ENCODE measurements at places on chromosomes 5 and 9. TPM values are rescaled to one million over a fixed set of nuclear protein-coding genes. Genes with fewer than 3 reads are reported as not detected.
A peak's percentile ranks its signal among the peaks of the same experiment; 100 is the strongest.

DNA sequence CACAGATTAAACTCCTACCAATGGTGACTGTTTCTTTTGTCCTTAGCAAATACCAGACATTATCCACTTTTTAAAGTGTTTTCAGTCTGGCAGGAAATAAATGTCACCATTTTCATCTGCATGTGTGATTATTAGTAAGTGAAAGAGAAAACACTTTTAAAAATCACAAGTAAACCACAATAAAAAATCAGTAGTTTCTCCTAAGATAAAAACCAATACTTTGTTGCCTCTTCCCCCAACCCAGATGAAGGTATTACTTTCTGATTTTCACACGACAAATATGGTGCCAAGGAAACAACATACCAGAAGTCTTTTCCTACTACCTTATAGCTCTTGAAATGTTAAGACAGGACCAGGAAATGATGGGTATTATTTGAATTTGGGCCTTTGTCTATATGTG lies 11.5 kb upstream of the MAP3K1 start:
- DNase-seq = no peak

DNA sequence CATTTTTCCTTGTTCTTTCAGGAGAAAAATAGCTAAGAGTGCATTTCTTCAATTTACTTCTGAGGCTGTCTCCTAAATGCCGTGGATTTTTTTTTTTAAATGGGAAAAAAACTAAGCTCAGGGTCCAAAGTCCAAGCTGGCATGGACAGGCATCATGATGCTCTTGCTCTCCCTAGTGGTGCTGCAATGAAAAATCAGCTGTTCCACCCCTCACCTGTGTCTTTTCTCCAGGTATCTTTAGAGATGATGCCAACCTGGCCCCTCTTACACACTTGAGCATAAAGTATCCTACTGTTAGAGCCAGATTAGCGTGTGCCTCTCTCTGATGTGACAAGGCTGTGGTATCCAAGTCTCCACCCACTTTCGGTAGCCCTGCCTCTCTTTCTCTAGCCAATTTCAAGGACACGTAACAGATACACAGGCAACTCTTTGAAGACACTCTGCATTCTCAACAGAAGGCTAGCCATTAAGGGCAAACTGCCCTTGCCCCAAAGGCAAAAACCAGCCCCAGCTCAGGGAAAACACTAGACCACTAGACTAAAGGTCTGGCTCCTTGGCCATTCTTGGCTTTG lies 208.8 kb downstream of the SAXO1 start:
- no peak for DNase-seq

DNA sequence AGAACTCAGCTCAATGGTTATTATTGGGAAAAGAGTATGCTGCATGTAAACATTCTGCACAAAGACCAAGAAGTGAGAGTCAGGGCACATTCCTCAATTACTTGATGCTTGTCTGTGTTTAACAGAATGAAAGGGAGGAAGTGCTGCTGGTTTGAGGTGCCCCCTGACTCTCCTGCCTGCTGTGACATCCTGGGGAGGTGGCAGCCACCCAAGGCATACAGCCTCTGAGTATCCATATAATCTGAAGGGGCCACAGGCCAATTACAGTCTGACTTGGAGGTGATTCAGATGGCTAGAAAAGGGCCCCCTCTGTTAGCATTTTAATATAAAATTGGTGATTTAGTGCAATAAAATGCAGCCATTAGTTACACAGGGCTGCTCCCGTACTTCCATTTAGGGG lies 313.8 kb downstream of the ASTN2 start:
- DNase-seq = no peak

DNA sequence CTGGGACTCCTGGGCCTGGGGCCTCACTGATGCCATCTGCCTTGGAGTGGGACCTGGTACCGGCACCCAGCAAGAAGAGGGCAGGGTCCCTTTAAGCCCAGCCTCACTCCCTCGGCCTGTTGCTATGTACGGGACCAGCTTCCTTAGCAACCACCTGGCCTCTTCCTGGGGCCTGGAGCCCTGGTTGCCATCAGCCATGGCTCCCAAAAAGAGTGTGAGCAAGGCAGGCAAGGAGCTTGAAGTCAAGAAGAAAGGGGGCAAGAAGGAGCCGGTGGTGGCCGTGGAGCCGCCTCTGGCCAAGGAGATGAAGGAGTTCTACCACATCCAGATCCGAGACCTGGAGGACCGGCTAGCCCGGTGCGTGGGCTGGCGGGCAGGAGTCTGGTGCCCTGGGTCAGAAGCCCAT lies at the start of gene CFAP157:
Gene CFAP157 (plus strand): TSS at position 153 of the 406 bp plus-strand sequence. CDS start 44 bp downstream, at position 197.
- DNase-seq = peak; percentile 8

- no peak for DNase-seq
Measured at GRCh38 chr9:72185561-72185960, 36.3 kb downstream of the GDA start.

GRCh38 chr9:124399968-124400940 lies 15.0 kb downstream of the PSMB7 start:
- no peak for DNase-seq

DNA sequence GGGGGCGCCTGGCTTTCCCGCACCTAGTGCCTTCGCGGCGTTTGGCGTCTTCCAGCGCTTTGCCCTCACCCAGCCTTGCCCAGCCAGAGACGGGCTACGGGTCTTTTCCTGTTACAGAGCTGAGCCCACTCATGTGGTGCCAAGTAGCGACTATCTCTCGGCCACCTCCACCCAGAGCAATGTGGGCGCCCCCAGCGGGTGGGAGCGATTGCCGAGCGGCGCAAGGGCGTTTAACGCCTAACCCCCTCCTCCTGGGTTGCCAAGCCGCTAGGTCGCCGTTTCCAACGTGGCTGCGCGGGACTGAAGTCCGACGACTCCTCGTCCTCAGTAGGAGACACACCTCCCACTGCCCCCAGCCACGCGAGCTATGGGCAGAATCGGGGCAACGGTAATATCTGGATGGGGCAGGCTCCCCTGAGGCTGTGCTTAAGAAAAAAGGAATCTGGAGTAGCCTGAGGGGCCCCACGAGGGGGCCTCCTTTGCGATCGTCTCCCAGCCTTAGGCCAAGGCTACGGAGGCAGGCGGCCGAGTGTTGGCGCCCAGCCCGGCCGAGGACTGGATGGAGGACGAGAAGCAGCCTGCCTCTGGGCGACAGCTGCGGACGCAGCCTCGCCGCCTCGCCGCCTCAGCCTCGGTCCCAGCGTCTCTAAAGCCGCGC lies 5.8 kb downstream of the TLX3 start:
- DNase-seq = peak; percentile 88

GRCh38 chr9:87040410-87041009 lies 93.2 kb upstream of the GAS1 start:
- DNase-seq = no peak

- no peak for DNase-seq
Measured at GRCh38 chr9:92480986-92481633, 1.2 kb downstream of the ASPN start.

GRCh38 chr5:176368726-176369125 lies 3.4 kb downstream of the ARL10 start:
- DNase-seq = no peak

GRCh38 chr9:33022303-33022702 lies 2.8 kb upstream of the DNAJA1 start:
- DNase-seq = no peak

GRCh38 chr5:150457121-150457520 lies 7.6 kb upstream of the RPS14 start:
- DNase-seq = no peak

DNA sequence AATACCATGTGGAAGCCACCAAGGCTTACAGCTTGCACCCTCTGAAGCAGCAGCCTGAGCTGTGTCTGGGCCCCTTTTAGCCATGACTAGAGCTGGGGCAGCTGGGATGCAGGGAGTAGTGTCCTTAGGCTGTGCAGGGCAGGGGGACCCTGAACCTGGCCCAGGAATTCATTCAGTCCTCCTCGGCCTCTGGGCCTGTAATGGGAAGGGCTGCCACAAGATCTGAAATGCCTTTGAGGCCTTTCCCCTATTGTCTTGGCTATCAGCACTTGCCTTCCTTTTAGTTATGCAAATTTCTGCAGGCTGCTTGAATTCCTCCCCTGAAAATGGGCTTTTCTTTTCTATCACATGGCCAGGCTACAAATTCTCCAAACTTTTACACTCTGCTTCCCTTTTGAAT lies 9.0 kb downstream of the GPR150 start:
- no peak for DNase-seq

The SPATA31A3 gene
- not detected for total RNA-seq

The CDC20B gene
- total RNA-seq = 5.7 TPM

The AGXT2 gene
- not detected for total RNA-seq

The CDC42SE2 gene
- 30.8 TPM for total RNA-seq

Measured in lung (tissue), 17 donors.